ENCODE measurements at places on chromosomes 2 and 18.
A peak's percentile ranks its signal among the peaks of the same experiment; 100 is the strongest.

DNA sequence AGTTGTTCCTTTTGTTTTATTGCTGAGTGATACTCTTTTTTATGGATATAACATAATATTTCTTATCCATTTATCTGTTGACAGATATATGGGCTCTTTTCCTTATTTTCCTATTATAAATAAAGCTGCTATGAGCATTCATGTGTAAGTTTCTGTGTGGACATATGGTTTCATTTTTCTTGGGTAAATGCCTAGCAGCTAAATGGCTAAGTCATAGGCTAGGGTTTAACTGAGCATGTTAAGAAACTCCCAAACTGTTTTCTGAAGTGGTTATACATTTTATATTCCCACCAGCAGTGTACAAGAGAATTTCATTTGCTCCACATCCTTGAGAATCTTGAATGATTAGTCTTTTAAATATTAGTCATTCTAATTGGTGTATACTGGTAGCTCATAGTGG is 786.6 kb upstream of the CDH2 start:
- DNase-seq: no peak

- peak; percentile 48 for DNase-seq
Measured at GRCh38 chr2:132929786-132930185, 259.8 kb upstream of the LYPD1 start.

DNA sequence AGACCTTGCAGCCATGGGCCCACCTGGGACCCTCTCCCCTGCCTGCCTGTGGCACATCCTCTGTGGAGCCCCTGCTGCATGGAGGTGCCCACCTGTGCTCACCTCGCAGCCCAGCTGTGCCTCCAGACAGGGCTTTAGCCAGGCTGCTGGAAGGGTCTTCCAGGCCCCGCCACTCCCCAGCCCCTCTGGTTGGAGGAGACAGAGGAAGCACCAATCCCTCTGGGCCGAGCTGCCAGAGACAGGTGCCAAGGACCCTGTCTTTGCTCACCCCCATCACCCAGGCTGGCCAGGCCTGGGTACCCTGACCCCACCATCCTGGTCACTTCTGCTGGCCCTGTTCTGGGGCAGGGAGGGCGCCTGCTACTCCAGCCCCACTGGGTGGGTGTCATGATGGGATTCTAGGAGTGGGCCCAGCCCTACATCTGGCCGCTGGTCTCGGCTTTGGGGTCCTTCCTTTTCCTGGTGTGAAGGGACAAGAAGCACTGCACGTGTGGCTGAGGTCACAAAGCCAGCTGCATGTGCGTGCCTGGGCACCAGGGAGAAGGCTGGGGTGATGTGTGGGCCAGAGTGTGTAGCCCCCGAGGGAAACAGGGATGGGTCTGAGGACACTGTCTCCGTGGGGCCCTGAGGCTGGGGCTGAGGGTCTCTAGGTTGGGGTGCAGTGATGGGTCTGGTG is 9.3 kb upstream of the NEU4 start:
- no peak for DNase-seq

DNA sequence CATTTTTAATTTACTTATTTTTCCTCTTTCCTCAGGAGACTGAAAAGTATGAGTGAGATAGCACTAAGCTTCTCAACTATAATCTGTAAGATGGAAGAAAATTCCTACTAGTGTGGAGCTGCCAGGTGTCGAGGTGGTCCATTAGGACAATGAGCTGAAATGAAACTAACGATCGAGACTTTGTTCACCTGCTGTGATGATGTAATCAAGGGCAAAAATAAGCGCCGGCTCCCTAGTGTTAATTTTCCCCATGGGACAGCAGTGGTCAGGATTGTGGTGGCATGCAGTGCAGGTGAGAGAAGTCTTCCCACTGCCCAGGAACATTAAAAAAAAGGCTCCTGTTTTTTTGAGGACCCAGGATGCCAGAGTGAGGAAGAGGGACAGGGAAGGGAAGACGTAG is 859.1 kb upstream of the GCFC2 start:
- peak; percentile 10 for DNase-seq

DNA sequence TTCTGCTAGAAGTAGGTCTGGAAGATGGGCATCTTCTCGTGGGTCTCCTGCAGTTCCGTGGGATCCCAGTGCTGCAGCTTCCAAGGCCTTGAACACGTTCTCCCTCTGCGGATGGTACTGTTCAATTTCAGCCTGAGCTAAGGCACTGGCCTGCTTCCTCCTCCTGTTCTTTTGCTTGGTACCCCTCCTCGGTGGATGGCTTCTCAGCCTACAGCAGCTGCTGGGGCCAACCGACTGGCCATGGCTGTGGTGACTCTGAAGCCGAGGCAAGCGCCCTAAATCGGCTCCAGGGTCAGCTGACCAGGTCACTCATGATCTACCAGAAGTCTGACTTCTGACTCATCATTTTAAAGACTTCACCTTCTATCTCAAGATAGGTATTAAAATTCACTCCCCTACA is 150.2 kb downstream of the NBAS start:
- DNase-seq: no peak

DNA sequence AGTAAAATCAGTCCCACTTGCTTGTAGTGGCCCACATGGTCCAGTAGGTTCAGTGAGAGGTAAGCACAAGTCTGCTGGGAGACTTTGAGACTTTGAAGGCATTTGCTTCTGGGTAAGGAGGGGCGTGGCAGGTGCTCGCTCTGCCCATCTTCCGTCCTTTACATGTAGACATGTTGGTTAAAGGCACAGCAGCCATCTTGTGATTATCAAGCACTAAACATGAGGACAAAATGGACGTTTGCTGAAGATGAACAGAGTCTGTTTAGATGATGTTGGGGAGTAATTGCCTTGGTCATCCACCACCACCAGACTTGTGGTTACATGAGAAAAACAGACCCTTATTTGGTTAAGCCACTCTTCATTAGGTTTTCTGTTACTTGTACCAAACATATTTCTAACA is 252.8 kb upstream of the PARD3B start:
- no peak for DNase-seq

DNA sequence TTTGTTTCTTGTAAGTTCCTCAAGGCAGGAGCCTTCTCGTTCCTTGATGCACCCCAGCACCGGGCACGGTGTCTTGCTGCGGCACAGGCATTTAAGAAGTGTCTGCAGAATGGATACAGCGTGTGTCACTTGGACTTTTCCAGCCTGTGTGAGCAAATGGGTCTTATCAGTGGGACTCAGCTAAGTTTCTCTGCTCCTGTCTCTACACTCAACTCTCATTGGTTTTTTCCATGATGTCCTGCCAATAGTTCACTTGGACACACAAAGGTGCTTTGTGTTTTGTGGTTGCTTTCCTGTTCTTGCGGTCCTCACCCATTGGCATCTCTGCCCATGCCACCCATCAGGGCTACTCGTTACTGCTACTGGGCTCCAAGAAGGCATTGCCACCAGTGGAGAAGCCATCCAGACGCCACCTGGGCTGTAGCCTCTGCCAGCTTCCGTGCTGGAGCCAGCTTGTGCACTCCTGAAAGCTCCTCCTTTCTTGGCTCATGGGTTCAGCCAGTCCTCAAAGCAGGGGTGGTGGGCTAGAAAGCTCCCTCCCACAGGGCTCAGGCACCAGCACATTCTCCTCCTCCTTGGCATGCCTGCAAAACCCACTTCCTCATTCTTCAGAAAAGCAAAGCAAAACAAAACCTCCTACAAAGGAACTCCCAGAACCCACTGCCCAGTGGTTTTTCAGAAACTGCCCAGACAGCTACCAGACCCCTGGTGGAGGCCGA is 41.4 kb downstream of the IL1R2 start:
- DNase-seq: peak; percentile 15

DNA sequence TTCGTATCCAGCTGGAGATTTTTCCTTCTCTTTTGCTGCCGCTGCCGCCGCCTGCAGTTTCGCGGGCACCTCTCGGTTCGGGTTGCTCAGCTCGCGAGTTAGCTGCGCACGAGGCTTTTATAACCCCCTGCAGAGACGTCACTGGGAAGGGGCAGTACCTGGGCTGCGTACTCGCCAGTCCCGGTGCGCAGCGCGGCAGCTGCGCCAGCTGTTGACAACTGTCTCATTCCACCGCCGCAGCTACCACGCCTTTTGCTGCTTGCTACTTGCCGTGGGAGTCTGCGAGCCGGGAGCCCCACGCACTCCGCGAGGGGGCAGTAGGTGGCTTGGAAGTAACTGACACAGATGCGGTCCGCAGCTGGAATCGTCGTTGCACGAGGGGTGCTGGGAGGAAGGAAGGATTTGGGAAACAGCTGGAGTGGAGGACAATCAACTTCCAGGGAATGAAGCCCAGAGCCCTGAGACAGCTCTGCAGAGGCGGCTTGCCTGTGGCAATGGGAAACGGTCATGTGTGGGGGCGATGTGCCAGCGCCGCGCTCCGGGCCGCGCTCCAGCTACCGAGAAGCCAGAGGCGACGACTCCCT is at the start of gene TACR1:
TSS of gene TACR1 (minus strand) at position 93 of the 584 bp plus-strand sequence. CDS start 586 bp downstream, outside the sequence.
- peak; percentile 76 for DNase-seq

DNA sequence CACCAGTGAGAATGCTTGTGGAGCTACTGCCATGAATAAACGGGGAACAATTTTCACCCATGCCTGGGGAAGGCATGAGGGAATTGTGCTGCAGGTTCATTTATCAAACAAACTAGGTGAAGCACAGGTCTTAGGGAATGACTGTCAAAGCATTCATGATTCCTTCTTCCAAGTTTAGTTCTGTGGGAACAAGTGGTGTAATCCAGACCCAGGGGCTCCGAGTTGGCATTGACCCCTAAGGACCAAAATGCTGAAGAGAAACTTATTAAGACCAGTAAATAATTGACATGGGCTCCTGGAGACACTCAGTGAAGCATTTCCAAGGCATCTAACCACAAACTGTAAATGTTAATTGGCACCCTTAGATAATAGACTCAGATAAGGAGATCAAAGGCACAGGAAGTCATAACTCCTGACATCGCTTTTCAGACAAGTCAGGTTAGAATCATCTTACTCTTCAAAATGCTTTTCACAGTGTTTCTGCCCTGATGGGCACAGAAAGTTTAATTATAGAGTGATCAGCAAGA is 96.9 kb downstream of the SPP2 start:
- DNase-seq: peak; percentile 60

DNA sequence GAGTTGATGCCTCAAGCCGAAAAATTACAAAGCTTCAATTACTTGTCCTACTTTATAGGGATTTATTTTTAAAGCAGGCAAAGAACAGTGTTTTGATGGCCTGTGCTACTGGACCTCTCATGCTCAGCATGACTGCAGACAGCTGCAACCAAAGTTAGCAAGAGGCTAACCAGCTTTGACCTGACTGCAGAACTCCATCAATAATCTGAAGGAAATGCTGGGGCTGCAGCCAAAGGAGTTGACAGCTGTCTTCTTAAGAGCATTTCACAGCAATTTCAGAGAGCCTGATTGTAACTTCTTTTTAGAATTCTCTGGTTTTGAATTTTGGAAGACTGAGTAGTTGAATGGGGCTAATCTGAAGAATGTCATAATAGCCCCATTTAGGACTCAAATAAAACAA is 46.5 kb upstream of the SESTD1 start:
- DNase-seq: no peak

DNA sequence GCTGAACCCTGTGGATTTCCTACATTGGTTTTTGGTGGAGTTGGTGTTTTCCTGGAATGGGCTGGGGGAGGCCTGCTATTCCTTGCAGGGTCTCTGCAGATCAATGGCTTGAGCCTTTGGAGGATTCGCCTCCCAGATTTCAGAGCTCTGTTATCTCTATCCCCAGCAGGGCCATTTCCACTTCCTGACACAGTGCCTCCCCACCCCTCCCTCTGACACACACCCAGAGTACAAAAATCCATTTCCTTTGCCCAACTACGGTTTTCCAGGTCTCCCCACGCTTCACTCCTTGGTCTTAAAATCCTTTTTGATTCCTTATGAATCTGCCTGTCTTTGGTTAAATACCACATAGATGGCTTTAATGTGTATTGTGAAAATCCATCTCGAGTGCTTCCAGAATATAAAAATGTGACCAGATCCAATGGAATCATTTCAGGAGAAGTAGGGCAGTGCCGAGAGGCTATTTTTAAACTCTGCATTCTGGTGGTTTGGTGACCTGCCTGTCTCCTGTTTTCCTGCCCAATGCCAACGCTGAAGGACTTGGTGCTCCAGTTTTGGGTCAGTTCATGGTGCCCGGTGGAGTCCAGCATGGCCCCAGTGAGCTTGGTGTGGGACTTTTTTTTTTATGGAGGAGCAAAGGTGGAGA is 60.9 kb downstream of the ARL4C start:
- DNase-seq: no peak

DNA sequence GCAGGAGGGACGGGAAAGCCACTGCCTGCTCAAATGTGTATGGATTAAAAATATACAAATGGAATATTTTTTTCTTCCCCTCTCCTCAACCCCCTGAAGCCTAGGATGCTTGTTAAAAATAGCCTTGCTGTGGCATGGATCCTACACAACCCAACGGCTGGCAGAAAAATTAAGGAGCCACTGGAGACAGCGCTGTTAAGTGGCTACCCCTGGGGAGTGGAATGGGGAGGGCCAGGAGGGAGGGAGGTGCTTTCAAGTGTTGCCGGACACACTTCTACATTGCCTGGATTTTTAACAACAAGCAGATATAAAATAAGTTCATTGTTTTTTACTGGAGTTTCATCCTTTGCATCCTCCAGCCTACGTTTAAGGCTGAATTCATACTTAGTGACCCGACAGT is 66.6 kb downstream of the ZBTB7C start:
- no peak for DNase-seq

DNA sequence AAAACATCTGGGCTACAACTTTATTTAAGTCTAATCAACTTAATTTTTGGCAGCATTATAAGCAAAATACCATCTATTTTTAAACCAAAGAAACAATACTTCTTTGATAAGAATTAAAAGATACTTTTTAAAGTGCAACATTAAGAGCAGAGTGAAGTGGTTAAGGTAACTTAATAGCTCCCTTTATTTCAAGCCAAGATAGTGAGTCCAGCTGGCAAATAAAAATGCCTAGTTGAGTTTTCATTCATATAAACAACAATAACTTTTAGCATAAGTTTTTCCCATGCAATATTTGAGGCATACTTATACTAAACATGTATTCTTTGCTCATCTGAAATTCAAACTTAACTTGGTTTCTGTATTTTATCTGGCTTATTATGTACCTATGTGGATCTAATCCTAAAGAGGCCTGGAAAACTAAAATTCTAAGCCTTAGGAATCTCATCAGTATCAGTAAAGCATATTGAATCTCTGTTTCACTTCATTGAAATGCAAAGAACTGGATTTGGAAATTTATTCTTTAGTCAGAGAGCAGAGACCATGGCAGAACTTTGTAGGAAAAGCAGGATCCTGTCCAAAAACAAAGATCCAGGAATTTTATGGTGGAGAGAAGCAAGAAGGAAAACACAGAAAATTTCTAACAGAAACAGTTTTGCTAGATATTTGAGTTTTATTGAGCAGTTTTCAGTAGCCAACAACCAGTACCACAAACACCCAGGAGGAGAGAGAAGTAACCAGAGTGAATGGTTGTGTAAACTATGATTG is 95.9 kb downstream of the COL3A1 start:
- DNase-seq: no peak

- peak; percentile 81 for DNase-seq
Measured at GRCh38 chr2:114550895-114551793, 108.7 kb downstream of the DPP10 start.

DNA sequence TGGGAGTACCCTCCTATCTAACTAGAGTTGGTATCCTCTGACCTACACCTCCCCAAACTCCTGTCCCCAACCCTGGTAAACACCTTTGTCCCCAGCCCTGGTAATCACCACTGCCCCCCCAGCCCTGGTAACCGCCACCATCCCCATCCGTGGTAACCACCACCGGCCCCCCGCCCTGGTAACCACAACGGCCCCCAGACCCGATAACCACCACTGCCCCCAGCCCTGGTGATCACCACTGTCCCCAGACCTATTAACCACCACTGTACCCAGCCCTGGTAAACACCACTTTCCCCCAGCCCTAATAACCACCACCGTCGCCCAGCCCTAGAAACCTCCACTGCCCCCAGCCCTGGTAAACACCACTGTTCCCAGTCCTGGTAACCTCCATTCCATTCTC is 820.2 kb upstream of the SALL3 start:
- DNase-seq: no peak

Data from small intestine (tissue), 16 donors.